ENCODE measurements at places on chromosomes 3 and 15.

GRCh38 chr3:178073366-178073765 is 462.9 kb upstream of the KCNMB2 start:
- DNase-seq: no peak

GRCh38 chr3:197168606-197169005 is 129.8 kb downstream of the DLG1 start:
- DNase-seq: no peak

DNA sequence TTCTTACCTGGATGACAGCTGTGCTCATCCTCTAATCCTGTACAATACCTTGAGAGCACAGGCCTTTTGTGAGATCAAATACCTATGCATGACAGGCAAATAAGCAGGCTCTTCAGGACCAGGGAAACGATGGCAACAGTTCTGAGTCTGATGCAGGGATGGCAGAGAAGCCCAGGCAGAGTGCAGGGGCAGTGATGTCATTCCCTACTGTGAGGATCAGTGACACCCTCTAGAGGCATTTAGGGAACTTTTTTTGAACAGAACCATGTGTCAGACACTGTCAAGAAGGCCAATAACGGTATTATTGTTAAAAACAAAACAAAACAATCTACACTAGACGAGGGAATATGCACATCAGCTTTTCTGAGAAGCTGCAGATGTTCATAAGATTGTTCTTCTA is 314.8 kb upstream of the CTDSPL start:
- no peak for DNase-seq

DNA sequence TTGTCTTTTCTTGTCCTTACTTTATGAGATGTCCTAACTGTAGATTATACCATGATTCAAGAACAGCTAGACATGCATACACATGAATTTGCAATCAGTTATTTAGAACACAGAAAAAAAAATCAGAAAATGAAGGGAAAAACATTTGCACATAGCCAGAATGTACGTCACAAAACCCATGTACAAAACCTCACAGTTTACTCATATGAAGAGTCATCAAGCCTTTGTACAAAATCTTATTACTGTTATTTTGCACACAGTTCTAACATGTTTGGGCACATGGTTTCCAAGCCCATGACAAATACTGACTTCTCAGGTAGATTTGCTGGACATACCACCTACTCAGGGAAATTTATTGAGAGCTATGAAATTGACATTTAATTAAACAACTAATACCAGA is 48.2 kb downstream of the MAP3K13 start:
- DNase-seq: no peak

DNA sequence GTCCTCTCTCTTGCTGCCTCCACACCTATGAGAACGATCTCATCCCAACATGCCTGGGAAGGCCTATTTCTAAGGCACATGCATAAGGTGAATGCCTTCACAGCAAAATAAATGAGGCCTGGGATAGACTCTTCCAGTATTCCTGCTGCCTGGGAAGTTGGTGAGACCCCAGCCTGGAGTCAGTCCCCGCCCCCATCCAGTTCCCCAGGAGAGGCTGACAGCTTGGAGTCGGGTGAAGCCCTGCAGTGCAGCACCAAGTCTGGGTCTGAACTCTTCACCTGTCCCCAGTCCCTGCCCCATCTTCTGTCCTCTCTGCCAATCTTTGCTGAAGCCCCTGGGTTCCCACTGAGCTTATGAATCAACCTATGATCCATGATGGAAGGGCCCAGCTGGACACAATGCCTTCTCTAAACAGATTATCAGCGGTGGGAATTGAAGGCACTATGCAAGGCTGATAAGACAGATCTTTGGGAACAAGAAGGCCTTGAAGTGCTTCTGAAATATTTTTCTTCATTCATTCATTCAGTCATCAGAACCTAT is 10.2 kb upstream of the APBA2 start:
- no peak for DNase-seq

DNA sequence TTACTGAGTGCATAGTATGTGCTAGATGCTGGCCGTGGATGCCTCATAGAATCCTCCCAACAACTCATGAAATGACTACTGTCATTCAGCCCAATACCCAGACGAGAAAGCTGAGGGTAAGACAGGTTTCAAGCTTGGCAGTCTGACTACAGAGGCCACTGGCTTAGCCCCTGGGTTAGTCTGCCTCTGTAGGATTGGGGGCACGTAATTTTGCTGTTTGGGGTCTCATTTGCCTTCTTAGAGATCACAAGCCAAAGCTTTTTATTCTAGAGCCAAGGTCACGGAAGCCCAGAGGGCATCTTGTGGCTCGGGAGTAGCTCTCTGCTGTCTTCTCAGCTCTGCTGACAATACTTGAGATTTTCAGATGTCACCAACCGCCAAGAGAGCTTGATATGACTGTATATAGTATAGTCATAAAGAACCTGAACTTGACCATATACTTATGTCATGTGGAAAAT is 1.0 kb upstream of the CCR5 start:
- DNase-seq: no peak

DNA sequence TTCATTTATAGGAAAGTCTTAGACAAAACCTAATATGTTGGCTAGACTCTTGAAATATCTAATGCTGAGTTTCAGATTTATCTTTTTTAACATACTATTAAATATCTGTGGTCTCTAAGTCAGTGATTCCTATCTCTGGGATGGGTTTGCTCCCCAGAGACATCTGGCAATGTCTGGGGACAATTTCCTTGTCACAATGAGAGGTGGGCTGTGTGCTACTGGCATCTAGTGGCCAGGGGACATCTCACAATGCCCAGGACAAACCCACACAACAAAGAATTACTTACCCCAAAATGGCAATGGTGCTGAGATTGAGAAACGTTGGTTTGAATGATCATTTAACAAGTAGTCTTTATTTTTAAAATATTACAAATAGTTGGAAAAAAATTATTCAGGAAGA is 602.1 kb downstream of the MAGI1 start:
- no peak for DNase-seq

DNA sequence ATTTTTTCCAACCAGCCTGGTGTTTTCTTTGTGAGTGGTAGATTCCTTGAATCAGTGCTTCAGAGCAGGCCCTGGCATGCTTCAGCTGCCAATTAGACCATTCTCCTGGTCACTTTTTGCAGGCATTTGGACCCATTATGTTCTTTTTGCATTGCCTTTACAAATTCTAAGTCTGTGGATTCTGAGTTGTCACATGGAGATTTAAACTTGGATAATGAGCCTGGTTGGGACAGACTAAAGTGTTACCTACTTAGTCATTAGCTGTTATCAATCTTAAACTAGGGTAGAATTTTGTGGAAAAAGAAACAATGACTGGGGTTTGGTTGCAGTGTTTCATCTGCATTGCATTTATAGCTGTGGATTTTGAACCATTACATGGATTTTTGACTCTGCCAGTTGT is 40.6 kb downstream of the ARHGEF26 start:
- no peak for DNase-seq

DNA sequence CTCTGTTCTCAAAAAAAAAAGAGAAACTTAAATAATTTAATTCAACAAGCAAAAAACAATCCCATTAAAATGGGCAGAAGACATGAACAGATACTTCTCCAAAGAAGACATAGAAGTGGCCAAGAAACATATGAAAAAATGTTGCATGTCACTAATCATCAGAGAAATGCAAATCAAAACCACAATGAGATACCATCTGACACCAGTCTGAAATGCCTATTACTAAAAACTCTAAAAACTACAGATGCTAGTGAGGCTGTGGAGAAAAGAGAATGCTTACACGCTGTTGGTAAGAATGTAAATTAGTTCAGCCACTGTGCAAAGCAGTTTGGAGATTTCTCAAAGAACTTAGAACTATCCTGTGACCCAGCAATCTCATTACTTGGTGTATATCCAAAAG is 382.9 kb downstream of the OTOL1 start:
- no peak for DNase-seq

DNA sequence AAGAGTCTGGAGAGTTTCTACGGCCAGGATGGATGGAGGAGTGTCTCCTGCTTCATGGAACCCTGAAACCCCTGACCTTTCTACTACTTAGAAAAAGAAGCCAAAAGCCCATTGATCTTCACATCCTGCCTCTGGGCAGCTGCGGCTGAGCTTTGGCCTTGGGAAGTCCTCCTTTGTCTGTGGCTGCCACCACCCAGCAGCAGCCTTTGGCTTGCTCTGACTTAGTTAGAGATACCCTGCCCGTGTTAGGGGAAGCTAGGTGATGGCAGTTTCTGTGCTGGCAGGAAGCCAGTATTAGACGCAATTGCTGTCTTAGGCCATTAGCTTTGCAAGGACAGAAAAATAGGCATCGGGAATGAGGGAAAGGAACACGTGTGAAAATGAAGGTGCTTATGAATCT is 18.8 kb downstream of the APH1B start:
- DNase-seq: no peak

GRCh38 chr3:54986294-54986693 is 58.4 kb upstream of the LRTM1 start:
- no peak for DNase-seq

DNA sequence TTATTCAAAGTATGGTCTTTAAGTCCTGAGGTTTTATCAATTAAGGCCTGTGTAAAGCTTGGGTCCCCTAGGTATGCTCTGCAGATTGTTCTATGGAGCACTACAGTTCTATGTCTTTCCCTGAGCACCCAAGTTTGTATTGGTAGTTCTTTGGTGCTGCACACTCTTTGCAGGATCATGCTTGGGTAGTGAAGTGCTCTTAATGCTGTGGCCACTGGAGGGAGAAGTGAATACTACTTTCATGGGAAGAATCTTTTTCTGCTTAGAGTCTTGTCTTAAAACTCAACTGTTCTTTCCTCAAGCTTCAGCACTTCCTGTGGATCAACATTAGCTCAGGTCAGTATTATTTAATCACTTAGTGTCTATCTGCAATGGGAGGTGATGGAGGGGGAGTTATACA is 93.6 kb upstream of the CFAP20DC start:
- DNase-seq: no peak

- peak; percentile 65 for DNase-seq
Observed at GRCh38 chr15:49627407-49627877, 6.6 kb downstream of the DTWD1 start.

DNA sequence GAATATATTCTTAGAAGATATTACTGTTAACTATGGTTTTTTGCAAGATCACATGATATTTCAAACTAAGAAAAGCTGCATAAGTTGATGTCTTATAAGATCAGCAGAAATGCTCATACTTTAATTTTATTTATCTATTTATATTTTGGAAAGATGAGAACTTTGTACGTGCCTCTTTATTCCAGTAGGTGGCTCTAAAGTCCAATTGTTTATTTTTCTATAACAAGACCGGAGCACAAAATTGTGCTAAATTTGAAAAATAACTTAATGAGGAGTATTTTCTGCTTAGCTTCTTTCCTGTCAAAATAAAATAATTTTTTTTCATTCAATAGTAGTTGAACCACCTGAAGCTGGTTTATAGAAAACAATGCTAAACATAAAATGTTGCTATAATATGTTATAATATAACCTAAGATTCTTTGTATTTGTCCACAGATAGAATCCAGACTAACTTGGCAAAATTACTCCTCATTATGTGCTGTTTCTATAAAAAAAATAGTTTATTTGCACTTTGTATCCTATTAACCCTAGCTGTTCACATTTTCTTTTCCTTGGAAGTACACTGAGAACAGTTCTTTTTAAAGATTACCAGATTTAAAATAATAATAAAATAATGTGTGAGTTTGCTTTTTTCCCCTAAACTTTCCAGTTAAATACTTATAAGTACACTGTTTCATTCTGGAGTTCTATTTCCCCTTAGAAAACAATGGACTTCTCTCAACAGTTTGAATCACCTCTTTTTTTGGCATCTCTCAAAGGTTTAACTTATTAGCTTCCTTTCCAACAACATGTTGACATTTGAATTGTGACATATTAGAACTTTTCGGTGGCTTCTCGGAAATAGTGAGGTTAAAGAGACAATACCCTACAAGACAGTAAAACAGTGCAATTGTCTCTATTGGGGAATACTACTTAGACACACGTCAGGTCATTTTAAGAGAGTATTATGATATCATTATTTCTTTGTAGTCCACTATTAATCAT is 530.0 kb downstream of the MECOM start:
- DNase-seq: peak; percentile 15

- no peak for DNase-seq
Observed at GRCh38 chr3:23086331-23086730, 116.8 kb upstream of the UBE2E2 start.

- no peak for DNase-seq
Observed at GRCh38 chr3:64247991-64248646, 22.9 kb upstream of the PRICKLE2 start.

GRCh38 chr3:186983659-186984058 is 53.3 kb downstream of the ST6GAL1 start:
- no peak for DNase-seq

GRCh38 chr3:107407355-107407754 is 30.1 kb downstream of the CCDC54 start:
- DNase-seq: no peak

DNA sequence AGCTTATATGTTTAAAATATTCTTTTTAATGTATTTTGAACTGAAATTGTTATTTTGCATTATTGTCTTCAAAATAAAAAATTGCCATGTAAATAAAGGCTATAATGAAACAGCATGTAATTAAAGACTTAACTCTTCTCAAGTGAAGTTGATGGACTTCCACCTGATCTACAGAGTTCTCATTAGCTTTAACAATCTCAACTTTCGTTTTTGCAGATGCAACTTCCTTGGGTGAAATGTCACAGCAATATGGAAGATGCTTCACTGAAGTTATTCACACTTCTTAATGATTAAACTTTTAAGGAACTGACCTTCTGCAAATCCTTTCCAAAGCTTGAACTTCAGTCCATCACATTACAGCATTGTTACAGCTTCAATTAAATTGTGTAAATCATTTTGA is 63.6 kb downstream of the OSTN start:
- no peak for DNase-seq

DNA sequence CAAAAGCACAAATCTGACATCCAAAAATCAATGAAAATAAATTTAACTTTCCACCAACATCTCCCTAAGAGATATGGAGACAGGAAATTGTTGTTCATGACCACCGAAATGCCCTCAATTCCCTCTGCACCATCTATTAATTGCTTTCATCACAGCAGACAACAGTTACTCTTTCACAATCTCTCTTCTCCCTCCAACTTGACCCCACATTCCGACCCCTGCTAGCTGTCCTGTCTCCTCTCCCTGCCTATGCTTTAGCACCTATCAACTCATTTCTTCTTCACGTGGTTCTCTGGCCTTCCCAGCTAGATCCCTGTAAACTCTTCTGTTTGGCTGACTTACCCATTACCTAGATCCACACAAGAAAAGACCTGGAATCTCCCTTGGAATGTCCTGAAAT is 173.9 kb upstream of the ADAMTS9 start:
- no peak for DNase-seq
